Large intestine (tissue), 12 donors: ENCODE measurements at places on chromosomes 3 and 15. TPM values are rescaled to one million over a fixed set of nuclear protein-coding genes. Genes with fewer than 3 reads are reported as not detected.

DNA sequence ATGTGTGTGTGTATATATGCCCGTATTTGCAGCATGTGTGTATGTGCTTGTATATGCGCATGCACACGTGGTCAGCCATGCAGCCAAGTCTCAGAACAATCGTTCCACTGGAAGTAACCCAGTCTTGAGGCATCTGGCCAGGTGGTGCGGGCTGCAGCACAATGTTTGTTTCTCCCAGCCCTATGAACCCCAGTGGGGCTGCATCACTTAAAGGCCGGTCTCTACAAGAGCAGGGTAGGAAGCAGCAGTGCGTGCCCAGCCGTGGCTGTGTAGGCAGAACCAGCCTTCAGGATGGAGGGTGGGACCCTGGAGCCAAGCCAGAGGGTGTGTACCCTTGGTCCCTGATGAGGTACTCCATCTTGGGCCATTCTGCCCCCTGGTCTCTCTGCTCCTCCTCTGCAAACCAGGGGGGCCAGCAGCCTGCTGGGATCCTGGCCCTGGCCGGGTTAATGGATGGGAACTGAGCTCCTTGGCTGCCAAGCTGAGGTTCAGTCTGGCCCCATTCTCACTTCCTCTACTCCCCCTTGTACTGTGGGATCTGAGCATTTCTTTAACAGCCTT, 11.8 kb downstream of the KLF13 start:
- DNase-seq, result no peak

DNA sequence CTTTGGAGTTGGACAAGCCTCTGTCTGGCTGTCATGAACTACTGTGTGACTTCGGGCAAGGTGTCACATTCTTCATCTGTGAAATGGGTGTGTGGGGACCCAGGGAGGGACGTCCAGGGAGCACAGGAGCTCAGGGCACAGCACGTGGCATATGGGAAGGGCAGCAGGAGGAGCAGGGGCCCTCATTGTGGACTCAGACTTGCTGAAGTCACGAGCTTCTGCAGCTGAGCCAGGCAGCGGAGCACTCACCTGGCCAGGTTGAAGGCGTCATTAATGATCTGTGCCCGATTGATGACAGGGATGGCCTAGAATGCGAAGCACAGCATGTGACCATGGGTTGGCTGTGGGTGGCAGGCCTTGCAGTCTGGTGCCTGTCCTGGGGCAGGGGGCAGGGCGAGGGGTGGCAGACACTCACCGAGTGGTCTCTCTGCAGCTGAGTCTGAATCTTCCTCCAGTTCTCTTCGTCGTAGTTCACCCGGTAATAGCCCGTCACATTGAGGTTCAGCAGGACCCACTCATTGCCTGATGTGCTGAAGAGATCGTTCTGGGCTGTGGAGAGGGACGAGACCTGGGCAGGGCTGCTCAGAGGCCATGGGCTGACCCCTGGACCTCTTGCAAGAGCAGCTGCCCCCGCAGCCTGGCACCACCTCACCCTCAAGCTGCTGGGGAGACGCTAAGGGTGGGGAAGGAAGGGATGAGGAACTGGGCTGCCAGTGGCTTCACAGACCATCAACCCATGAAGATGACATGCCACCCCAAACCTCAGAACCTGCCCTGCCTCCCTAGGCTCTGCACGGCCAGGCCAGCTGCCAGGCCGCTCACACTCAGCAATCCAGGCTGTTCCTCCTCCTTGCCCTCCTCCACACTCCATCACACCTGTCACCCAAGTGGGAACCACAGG, 15.4 kb downstream of the ANPEP start:
- no peak for DNase-seq

GRCh38 chr3:142434503-142434902, 13.3 kb downstream of the XRN1 start:
- peak; percentile 33 for DNase-seq

Gene ANO10
- polyA plus RNA-seq, result 21.5 TPM

Gene ADGRG7
- 56.1 TPM for polyA plus RNA-seq

GRCh38 chr15:53247041-53247708, 457.0 kb upstream of the ONECUT1 start:
- DNase-seq, result no peak

Gene EFL1
- polyA plus RNA-seq, result 23.9 TPM

DNA sequence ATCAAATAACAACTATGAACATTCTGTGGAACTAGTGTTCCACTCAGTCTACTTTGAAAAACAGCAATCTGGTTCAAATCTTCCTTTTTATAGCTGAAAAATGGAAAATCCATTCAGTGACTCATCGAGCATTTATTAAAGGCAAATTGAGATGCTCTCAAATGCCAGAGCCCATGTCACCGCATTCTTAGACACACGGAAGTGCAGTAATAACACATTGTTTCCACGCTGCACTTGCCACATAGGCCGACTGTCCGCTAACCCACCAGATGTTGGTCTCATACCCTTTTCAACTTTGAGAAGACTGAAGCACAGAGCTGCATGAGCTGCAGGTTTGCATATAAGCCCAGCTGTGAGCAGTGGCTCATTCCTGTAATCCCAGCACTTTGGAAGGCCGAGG, 95.9 kb downstream of the TMEM266 start:
- DNase-seq, result no peak

GRCh38 chr3:195372220-195372619, 70.6 kb downstream of the ACAP2 start:
- DNase-seq, result no peak

DNA sequence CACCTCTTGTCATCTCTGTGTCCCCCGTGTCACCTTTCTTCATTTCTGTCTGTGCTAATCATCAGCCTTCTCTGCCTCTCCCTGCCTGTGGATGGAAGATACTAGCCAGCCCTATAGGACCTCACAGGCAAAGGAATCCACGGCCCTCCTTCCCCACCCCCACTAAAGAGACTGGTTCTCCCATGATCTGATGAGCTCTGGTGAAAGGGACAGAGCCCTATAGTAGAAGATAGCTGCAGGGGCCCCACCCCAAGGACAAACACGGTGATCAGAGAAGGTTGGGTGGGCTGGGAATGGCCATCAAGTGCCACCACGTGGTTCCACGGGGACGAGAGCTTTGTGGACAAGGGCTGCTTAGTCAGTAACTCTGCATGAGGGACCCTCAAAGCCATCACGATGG, 27.8 kb upstream of the RASA2 start:
- DNase-seq, result no peak

Gene ALDH1A2
- polyA plus RNA-seq, result 13.7 TPM

DNA sequence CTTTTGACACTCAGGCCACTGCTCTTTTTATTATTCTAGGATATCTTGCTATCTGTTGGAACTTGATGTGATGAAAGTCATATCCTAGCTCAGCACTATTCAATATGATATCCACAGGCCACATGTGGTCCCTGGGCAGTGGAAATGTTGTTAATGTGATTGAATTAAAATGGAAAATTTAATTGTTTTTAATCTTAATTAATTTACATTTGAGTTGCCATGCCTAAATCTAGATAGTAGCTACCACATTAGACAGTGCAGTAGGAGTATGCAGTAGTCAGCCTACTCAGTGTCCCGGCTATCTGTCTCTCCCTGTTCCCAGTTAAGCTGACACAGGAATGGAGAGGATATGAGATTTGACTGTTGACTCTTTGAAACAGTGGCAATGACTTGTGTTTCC, 460.2 kb downstream of the GBE1 start:
- no peak for DNase-seq

- no peak for DNase-seq
Measured at GRCh38 chr3:50278123-50278879, 586 bp upstream of the LSMEM2 start.

GRCh38 chr3:4496087-4496452, 2.9 kb downstream of the ITPR1 start:
- no peak for DNase-seq

DNA sequence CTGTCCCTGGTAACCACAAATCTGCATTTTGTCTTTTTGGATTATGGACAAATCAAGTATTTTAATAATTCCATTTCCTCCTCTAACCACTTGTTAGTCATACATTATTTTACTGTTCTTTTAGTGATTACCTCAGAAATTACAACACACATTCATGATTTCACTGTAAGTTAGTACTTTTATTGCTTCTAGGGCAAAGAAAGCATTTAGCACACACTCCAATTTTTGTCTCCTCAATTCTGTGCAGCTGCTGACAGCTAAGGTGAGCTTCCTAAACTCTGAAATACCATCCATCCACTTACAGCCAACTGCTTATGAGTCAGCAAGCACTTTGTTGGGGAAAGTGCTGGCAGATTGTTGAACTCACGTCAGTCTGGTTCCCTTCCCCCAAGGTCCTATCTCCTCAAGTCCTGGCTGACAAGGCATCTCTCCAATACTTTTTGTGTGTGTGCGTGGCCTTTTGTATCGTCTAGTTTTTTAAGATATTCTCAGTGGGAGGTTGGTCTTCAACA, 49.4 kb upstream of the TNFAIP8L3 start:
- no peak for DNase-seq

GRCh38 chr3:72892081-72892775, 4.4 kb downstream of the GXYLT2 start:
- DNase-seq, result peak; percentile 57

DNA sequence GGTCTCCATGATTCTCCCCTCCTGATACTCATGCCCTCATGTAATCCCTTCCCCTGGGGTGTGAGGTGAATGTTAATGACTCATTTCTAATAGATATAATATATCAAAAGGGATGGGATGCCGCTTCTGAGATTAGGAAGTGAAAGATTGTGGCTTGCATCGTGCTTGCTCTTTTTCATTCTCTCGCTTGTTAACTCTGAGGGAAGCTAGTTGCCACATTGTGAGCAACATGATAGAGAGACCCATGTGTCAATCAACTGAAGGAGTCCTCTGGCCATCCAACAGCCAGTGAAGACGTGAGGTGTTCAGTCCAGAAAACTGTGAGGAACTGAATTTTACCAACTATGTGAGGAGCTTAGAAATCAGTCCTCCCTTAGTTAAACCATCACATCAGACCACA, 28.9 kb upstream of the DRD3 start:
- DNase-seq, result no peak

- DNase-seq, result no peak
Measured at GRCh38 chr3:115667738-115668065, 44.4 kb downstream of the GAP43 start.

Gene KLF15
- polyA plus RNA-seq, result 1.4 TPM

DNA sequence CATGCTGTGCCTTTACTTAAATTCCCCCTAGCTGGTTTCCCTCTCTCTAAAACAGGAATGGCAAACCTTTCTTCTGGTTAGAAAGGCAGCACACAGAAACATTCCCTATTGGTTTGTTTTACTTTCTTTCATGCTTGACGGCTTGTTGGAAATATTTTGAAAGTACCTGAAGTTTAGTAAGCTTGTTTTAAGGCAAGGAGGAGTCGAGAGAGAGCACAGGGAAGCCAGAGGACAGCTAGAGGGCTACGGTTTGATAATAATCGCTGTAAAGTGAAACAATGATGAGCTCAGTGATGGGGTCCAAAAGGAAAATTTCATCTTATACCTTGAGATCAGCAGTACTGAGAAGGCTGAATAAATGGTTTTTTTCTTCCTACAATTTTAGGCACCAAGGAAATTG, 64.1 kb downstream of the ATP13A4 start:
- no peak for DNase-seq

DNA sequence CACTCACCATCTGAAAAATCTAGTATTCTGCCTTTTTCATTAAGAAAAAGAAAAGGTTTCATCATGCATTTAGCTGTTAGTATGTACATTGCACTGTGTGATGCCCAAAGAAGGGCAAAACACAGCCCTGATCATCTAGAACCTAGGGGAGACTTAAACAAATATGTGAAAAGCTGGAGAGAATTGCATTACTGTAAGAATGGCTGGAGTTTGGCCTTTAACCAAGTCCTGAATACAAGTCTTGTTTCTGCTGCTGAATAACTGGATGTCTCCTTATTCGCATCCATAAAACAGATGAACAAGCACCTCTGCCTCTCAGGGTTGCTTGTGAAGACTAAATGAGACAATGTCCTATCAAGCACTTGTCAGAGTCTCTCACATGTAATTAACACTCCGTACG, 233.4 kb upstream of the LRTM1 start:
- DNase-seq, result no peak
